Activated T-helper 1 cell treated with anti-CD3 and anti-CD28 coated beads, Interleukin-12 subunit alpha, Interleukin-12 subunit beta, Interleukin-2, Interleukin-4 antibody, amounts not matched to agents 30 ng/mL and 10 ng/mL and 1 ng/mL, durations not matched to agents 14 hours and 24 hours and 36 hours (primary cell): ENCODE measurements at places on chromosomes 1 and 21. TPM values are rescaled to one million over a fixed set of nuclear protein-coding genes. Genes with fewer than 3 reads are reported as not detected.

DNA sequence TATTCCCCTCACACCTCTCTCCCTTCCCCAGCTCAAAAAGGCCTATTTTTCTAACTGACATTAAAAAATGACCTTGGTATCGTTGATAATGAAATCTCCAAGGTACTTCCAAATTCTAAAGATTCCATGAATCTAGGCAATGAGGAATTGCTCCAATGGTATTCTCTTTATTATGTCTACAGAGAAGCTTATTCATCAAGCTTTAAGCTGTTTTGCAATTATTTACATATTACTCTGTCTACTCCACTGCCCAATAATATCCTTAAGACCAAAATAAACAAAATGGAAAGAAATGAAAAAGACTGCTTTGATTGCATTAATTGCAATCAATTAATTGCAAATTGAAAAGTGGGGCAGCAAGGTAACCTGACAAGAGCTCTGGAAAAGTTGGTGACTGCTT lies 7.9 kb downstream of the PLPP3 start:
- no peak for DNase-seq

GRCh38 chr1:1954015-1954414 lies 34.9 kb upstream of the TMEM52 start:
- no peak for DNase-seq

- no peak for DNase-seq
Measured at GRCh38 chr1:8981169-8981568, 35.5 kb downstream of the CA6 start.

The OR2L3 gene
- not detected in 2 replicates for total RNA-seq

DNA sequence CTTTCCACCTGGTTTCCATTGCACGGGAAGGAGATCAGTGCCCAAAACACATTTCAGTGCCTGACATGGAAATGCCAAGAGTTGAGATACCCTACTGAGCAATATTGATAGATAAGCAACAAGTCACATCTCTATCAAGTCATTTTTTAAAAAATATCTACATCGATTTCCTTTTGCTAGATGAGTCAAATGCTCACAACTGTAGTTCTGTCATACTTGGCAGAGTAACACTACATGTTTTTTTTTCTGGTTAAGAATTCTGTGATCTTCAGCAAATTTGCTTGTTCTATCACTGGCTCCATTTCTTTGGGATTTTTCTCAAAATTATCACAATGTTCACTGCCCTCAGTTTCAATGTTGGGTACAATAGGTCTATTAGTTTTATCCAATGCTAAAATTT lies 145.4 kb downstream of the ZC3H11B start:
- DNase-seq = no peak

- DNase-seq = no peak
Measured at GRCh38 chr1:153402226-153402625, 11.4 kb upstream of the S100A8 start.

- no peak for DNase-seq
Measured at GRCh38 chr1:25550683-25551310, 7.4 kb downstream of the LDLRAP1 start.

DNA sequence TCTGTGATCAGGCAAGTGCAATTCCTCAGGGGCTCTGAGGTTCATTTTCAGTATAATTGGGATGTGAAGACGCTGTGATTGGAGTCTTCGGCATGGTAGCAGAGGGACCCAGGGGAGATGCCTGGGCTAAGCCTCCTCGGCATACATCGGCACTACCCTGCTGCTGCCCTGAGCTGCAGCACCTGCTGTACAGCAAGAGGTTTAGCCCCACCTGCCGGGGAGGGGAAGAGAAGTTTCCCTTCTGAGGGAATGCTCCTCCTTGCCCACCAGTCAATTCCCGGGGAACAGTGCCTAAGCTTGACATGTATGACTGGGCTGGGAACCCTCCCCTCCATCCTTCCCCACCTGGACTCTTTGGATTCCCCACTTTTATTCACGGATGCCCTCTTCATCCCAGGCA lies 24.9 kb downstream of the CNIH3 start:
- no peak for DNase-seq

DNA sequence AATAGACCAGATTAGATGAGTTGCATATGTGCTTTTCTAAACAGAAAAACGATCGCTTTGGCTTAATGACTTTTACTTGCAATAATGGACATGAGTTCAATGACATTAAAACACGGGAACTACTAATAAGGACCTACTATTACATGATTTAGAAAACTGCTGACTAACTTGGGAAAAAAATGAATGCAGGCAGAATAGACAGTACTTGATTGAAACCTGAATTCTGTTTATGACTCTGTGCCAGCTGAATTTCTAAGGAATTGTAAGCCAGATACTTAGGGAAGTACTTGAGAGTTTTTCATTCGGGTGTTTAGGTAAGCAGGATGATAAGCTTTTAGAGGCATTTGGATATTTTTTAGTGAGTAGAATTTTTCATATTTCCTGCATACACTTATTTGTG lies 12.0 kb downstream of the ADGRL2 start:
- DNase-seq = no peak

DNA sequence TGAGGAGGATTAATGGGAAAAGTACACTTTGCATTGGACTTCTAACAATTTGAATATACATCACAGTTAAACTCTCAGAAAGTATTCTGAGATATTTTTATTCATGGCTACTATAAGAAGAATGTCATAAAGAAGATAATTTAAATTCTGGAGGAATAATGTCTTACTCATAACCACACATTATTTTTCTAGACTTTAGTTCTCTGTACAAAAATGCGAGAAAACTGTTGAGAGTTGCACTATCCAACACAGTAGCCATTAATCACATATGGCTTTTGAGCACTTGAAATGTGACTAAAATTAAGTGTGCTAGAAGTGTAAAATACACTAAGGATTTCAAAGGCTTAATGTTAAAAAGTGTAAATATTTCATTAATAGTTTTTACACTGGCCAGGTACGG lies 53.8 kb downstream of the CRB1 start:
- no peak for DNase-seq

The HPDL gene
- 31.0 and 34.8 TPM in 2 replicates for total RNA-seq

- no peak for DNase-seq
Measured at GRCh38 chr1:154406572-154406879, 1.4 kb downstream of the IL6R start.

The TMED5 gene
- 46.7 and 48.7 TPM in 2 replicates for total RNA-seq

The MAST2 gene
- 32.0 and 37.2 TPM in 2 replicates for total RNA-seq

The HEYL gene
- 0.10 TPM in 2 replicates for total RNA-seq
